Peyer's patch (tissue), 4 donors: ENCODE measurements at places on chromosomes 3 and 15. TPM values are rescaled to one million over a fixed set of nuclear protein-coding genes. Genes with fewer than 3 reads are reported as not detected.

DNA sequence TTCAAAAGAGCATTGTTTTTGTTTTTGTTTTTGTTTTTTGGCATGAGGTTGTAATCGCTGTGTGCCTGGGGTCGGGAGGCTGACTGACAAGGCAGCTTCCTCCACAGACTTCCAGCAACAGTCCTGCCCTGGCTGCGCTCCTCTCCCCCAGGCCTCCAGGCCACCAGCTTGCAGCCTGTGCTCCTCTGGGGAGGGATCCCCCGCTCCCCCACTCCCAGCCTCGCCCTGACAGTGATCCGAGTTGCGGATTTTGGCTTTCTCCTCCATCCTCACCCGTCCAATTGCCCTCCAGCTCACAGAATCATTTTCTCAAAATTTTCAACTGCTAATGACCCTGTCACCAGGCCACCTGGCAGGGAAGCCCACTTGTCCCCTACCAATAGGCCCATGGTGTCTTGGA is 36.5 kb upstream of the PCSK6 start:
- H3K4me1 ChIP-seq = no peaks in the 10 kb centered on the region
- no peak for DNase-seq

GRCh38 chr15:79179108-79179561 is 88.6 kb upstream of the RASGRF1 start:
- no peak overlapping the region for H3K4me3 ChIP-seq
- DNase-seq = no peak
- H3K4me1 ChIP-seq = no peaks in the 10 kb centered on the region
- H3K36me3 ChIP-seq = no peaks in the 10 kb centered on the region
- H3K27me3 ChIP-seq = no peaks in the 10 kb centered on the region
- H3K27ac ChIP-seq = no peak overlapping the region

DNA sequence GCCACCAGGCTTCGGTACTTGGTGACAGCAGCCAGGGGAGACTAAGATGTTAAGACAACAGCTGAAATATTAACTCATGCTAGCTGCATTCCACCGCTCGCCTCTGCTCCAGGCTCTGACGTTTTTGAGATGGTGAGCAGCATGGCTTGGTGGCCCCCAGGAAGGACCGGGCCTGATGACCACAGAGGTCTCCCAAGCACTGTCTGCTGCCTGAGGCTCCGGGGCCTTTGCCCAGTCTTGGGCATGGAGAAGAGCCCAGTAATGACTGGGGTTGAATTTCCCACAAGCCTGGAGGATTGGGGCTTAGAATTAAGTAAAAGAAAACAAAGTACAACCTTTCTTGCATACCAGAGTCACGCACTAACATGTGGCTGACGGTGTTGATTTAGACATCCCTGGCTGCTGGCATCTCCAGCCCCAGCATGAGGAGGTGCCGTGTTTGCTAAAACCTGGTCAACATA is 243.6 kb upstream of the LYSMD4 start:
- no peak for DNase-seq
- no peak overlapping the region for H3K4me3 ChIP-seq
- H3K4me1 ChIP-seq = no peaks in the 10 kb centered on the region
- no peak overlapping the region for H3K27ac ChIP-seq

GRCh38 chr3:189353318-189353965 is 181.7 kb downstream of the TPRG1 start:
- peaks cover 25% of the 10 kb centered on the region for H3K4me1 ChIP-seq
- H3K36me3 ChIP-seq = no peaks in the 10 kb centered on the region
- no peaks in the 10 kb centered on the region for H3K27me3 ChIP-seq
- DNase-seq = no peak
- H3K27ac ChIP-seq = peak overlapping the region; percentile 82
- no peak overlapping the region for H3K4me3 ChIP-seq

DNA sequence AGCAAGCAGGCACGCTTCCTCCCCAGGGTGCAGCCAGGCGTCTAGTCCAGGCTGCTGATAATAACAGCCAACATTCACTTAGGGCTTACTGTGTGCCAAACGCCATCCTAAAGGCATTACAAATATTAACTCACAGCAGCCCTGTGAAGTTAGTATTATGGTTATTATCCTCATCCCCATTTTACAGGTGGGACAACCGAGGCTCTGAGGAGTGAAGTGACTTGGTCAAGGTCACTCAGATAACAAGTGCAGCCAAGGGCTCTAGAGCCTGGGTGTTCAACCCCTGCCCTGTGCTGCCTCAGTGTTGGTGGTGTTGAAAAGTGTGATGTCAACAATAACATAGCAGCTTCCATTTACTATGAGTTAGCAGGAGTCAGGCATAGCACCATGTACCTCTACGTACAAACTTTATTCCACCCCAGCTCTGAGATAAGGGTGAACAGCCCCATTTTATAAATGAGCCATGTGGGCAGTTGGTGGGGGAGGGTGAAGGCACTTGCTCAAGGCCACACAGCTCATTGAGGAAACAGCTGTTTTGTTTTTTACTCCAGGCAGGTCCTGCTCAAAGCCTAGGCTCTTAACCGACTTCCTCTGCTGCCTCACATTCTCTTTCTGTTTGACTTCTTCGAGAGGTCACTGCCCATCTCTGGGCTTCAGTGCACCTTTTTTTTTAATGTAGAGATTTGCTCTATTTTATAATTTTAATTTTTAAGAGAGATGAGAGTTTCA is 24.0 kb upstream of the TRH start:
- H3K4me1 ChIP-seq = no peaks in the 10 kb centered on the region
- H3K36me3 ChIP-seq = no peaks in the 10 kb centered on the region
- no peak overlapping the region for H3K4me3 ChIP-seq

DNA sequence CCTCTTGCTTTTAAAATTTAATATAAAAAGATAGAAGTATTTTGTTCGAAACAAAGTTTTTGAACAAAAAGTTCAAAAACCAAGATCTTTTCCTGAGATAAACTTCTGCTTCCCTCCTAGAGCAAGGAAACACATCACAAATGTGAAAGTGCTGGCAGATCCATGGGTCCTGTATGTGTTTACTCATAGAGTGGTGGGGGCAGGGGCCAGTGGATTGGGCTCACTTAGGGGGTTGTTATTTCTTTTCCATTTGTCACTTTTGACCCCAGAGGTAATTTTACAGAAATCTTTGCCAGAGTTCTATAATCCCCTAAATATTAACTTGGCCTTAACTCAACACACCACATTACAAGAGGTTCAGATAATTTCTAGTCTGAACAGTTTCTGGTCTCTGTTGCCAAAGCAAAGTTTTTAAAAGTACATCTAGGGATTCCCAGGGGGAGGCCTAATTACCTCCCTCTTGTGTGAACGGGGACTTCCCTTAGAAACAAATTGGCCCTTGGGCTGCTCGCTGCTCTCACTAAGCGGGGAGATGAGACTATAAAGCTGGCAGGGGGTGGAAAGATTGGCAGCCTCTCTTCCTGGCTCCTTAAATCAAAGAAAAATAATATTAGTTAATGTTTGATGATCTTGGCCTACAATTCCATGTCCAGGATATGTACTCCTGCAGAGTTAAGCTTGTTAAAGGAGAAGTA is 66.8 kb upstream of the PTX3 start:
- no peaks in the 10 kb centered on the region for H3K36me3 ChIP-seq
- H3K4me3 ChIP-seq = no peak overlapping the region
- no peak for DNase-seq
- no peak overlapping the region for H3K27ac ChIP-seq

DNA sequence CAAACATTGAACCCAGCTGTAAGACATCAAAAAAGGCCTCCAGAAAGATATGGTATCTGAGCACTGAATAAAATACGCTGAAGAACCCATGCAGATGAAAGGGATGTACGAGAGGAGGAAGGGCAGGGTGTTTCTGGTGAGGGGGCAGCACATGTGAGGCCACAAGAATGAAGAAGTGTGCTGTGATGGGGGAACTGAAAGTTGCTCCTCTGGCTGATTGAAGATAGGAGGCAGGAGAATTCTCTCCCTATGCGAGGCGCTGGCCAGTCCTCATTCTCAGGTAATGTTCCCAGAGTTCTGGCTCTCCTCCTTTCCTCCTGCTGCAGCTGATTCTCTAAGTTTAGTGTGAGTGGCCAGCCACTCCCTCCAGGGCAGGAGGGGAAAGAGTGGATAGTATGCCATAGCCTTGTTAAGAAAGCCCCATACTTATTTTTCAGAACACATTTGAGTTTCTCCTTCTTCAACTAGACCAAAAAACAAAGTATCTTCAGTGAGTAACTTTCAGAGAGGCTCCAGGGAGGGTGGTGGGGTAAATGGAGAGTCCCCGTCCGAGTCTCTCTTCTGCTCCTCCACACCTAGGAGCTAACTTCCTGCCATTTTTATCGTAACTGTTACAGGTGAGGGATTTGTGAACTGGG is 26.9 kb upstream of the MYO1E start:
- H3K27ac ChIP-seq = no peak overlapping the region
- no peak for DNase-seq
- no peaks in the 10 kb centered on the region for H3K4me1 ChIP-seq

- H3K27ac ChIP-seq = no peak overlapping the region
- H3K4me1 ChIP-seq = no peaks in the 10 kb centered on the region
These were observed 702.0 kb downstream of the GRM7 start for GRCh38 chr3:7562892-7563291.

DNA sequence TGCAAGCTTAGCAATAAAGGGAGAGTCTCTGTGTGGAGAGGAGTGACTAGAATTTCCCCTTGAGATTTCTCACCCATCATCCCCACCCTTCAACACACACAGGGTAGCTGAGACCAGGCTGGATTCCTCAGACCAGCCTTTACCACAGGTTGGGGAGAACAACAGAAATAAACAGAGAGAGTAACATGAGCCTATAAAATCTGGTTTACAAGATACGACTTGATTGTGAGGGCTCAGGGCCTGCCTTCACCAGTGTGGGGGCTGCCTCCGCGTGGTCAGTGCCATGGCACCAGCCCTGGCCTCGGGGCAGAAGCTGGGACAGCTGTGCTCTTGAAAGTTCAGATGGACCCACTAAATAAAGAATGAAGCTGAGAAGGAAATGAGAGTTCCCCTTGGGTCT is 14.6 kb upstream of the MAGEF1 start:
- H3K36me3 ChIP-seq = no peaks in the 10 kb centered on the region
- no peak overlapping the region for H3K4me3 ChIP-seq
- peak; percentile 14 for DNase-seq
- H3K4me1 ChIP-seq = no peaks in the 10 kb centered on the region

GRCh38 chr15:77784361-77785292 is 151.9 kb upstream of the LINGO1 start:
- H3K27ac ChIP-seq = no peak overlapping the region
- no peak overlapping the region for H3K4me3 ChIP-seq
- H3K36me3 ChIP-seq = no peaks in the 10 kb centered on the region
- no peaks in the 10 kb centered on the region for H3K4me1 ChIP-seq
- no peaks in the 10 kb centered on the region for H3K27me3 ChIP-seq

- no peak for DNase-seq
- no peak overlapping the region for H3K27ac ChIP-seq
- no peaks in the 10 kb centered on the region for H3K36me3 ChIP-seq
- no peak overlapping the region for H3K4me3 ChIP-seq
These were observed 219.0 kb downstream of the SHQ1 start for GRCh38 chr3:72629191-72629631.

- no peaks in the 10 kb centered on the region for H3K36me3 ChIP-seq
- no peak overlapping the region for H3K4me3 ChIP-seq
- no peak for DNase-seq
- H3K4me1 ChIP-seq = no peaks in the 10 kb centered on the region
- no peaks in the 10 kb centered on the region for H3K27me3 ChIP-seq
These were observed 3.9 kb downstream of the LXN start for GRCh38 chr3:158668506-158668905.

DNA sequence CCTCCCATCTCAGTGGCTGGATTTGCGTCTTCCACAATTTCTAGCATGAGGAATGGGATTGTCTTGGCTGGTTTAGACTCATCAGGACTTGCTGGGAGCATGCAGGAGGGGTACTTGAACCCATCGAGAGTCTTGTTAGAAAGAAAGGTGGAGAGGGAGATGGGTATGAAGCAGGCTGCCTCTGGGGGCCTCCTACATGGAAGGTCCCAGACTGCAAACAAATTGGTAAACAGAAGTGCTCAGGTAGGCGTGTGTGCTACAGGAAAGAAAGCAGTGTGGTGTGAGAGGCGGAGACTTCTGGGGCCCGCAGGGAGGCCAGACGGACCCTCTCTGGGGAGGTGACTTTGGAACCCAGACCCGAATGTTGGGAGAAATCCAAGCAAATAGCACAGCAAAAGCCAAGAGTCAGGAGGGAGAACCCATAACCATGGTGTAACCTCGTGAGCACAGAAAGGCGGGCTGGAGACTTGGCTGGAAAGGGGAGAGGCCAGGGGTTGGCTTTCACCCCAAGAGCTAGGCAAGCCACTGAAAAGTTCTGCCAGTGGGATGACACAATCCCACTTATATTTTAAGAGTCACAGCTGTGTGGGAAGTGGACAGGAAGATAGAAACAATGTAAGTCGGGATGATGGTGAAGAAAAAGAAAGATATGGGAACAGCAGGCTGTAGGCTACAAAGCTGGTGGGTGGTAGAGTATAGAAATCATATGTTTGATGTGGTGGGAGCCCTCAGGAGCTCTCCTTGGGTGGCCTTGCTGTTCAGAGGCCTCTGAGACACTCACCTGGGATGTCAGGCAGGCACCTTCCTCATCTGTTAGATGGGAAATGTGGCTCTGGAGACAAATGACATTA is 130.1 kb upstream of the PRR20G start:
- no peak overlapping the region for H3K4me3 ChIP-seq
- DNase-seq = no peak
- H3K27ac ChIP-seq = no peak overlapping the region
- peaks cover 3% of the 10 kb centered on the region for H3K27me3 ChIP-seq

DNA sequence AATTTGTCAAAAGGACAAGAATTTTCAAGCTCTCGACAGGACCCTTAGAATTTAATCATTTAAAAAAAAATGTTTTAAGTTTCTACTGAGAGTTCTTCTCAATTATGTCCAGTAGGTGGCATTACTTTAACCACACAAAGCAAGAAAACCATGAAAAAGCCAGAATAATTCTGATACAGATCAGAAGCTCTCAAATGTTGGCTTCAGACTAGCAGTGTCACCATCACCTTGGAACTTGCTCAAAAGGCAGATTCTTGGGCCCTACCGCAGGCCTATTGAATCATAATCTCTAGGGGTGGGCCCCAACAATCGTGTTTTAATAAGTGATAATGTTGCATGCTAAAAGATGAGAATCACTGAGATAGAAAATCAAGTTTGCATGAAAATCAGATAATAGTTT is 99.5 kb upstream of the KCNMB2 start:
- no peaks in the 10 kb centered on the region for H3K4me1 ChIP-seq
- H3K4me3 ChIP-seq = no peak overlapping the region
- no peaks in the 10 kb centered on the region for H3K27me3 ChIP-seq
- no peaks in the 10 kb centered on the region for H3K36me3 ChIP-seq
- DNase-seq = no peak

INAFM2 gene
- 10.7 TPM for total RNA-seq

GOLGA8S gene
- total RNA-seq = not detected

CLRN1 gene
- not detected for total RNA-seq

AHSG gene
- not detected for total RNA-seq

CIB2 gene
- 19.8 TPM for total RNA-seq

ITIH1 gene
- total RNA-seq = not detected

TCTA gene
- total RNA-seq = 12.4 TPM

OXTR gene
- total RNA-seq = not detected

ECE2 gene
- total RNA-seq = not detected
